ENCODE measurements at places on chromosomes 6 and 20.

GRCh38 chr20:47354464-47354713, 2.1 kb downstream of the ZMYND8 start:
- no peak for DNase-seq

- DNase-seq, result no peak
These were observed 709 bp upstream of the ASXL1 start for GRCh38 chr20:32357375-32357868.

DNA sequence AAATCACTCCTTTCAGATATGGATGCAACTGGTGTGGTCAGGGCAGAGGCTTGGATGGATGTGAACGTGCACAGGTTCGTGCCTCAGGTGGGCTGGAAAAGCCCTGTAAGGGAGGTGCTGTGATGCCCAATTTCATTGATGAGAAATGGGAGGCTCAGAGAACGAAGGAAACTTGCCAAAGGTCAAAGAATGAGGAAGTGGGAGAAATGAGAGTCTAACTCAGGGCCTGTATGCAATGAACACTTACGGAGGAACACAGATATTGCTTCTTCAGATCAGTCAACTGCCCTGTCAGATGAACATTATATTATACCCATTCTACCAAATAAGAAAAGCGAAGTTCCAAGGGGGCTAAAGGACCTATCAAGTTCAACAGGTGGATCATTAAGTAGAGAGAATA, 134.7 kb downstream of the RCAN2 start:
- DNase-seq, result no peak

DNA sequence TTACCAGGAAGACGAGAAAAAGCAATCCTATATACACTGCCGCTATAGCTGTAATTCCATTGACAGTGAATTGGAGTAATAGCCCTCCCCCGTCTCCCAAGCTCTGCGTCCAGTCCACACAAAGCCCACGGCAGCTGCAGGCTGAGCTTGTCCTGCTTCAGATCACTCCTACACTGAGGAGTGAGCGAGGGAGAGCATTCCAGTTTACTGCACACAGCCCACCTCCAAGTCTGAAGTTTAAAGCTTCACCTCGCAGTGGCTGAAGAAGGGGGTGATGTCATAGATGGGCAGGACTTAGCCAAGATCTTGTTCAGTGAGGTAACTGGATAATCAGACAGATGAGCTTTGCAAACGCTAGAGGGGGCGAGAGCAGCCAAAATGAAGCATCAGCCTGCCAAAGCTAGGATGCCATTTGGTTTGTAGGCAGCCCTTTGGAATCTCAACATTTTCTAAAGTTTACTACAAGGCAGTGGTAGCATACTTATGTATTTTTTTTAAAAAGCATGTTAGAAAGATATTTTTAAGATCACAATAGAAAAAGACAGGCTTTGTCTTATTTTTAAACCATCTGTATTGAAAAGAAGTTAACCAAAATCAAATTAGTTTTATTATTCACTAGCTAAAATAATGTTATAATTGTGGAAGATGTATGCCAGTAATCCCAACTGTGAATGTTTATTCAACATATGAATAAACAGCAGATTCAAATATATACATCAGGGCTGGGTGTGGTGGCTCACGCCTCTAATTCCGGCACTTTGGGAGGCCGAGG, at the start of gene FLRT3:
Gene FLRT3 (minus strand): TSS at position 213 of the 772 bp plus-strand sequence. CDS start 10,106 bp downstream, outside the sequence.
- DNase-seq, result peak; percentile 65

GRCh38 chr6:21200134-21200870, 393.2 kb upstream of the SOX4 start:
- no peak for DNase-seq

- DNase-seq, result no peak
These were observed 31.6 kb upstream of the ANKRD60 start for GRCh38 chr20:58260006-58260405.

DNA sequence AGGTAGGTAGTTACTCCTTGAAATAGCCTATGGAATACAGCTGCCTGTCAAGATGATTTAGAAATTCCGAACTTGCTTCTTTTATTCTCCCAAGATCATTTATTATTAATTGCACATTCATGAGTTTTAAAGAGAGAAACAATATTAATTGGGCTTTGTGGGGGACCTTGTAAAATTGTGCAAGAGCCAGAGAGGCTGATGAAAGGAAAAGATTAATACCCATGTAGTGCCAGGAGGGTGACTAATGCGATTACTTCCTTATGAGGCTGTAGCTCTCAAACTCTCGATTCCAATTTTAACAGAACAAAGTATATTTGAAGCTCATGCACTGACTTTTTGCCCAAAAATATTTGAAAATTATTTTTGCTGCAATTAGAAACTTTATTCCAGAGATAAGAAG, 423.8 kb upstream of the ID4 start:
- peak; percentile 26 for DNase-seq

DNA sequence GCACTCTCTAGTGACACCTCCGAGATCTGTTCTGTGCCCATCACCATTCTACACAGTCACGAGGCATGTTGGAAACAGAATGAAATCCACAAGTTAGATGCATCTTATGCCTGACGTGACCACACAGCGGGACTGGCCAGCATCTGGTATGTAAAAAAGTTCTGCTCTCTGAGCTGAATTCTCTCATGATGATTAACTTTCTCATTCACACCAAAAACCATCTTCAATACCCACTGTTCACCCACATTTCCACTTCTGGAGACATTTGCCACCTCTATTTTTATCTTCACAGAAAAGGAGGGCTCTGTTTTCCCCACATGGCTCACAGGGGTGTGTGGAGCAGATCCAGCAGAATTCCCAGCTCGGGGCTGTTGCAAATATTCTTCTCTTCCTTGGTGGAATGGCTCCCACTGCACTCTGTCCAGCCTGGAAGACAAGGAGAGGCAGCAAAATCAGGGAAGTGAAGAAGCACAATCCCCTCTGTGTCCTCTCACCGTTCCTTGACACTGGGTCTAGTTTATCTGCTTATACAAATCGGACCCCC, 303.4 kb downstream of the TAF4 start:
- DNase-seq, result no peak

Data from GM04503 (cell line).